Activated CD4-positive, alpha-beta T cell treated with anti-CD3 and anti-CD28 coated beads for 48 hours (primary cell): ENCODE measurements at places on chromosomes 2 and 18.
A peak's percentile ranks its signal among the peaks of the same experiment; 100 is the strongest.

DNA sequence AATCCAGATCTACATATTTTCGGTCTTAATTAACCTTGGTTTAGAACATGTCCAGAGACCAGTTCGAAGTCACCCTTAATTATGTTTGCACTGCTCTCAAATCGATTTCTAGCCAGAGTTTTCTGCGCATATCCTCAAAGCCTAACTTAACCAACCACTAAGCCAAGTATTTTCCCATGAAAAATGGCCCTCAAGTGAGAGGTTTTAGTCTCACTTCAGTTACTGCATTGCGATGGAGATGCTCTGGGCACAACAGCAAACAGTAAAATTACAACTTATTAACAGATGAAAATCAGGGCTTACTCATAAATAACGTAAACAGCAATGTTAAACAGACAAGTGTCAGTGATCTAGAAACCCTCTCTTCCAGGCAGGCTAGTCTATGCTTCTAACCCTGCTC lies 4.5 kb downstream of the RTN4 start:
- no peak for DNase-seq

GRCh38 chr18:54086046-54086802 lies 138.2 kb downstream of the MBD2 start:
- peak; percentile 7 for DNase-seq

DNA sequence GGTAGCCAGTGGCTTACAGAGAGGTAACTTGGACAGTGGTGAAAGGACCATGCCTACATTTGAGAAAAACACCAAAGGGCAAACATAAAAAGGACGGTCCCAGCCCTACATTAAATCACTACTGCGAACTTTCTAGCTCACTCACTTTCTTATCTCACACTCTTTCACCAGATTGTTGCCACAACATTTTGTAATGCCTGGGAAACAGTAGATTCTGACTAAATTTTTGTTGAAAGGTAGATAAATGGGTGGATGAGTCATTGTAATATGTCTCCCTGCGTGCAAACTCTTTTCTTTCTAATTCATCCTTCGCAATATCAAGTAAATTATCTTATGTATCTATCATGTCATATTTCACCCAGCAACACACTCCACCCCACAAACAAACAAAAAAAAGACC lies 192.2 kb downstream of the IRS1 start:
- DNase-seq = no peak

- DNase-seq = no peak
These were observed 208.1 kb downstream of the NCKAP5 start for GRCh38 chr2:133360190-133360589.

- DNase-seq = no peak
These were observed 116.1 kb downstream of the BCL2 start for GRCh38 chr18:63203497-63203896.

GRCh38 chr2:238523158-238524110 lies 96.7 kb downstream of the ASB1 start:
- DNase-seq = no peak

GRCh38 chr2:85681776-85682175 lies 12.4 kb upstream of the GNLY start:
- no peak for DNase-seq

DNA sequence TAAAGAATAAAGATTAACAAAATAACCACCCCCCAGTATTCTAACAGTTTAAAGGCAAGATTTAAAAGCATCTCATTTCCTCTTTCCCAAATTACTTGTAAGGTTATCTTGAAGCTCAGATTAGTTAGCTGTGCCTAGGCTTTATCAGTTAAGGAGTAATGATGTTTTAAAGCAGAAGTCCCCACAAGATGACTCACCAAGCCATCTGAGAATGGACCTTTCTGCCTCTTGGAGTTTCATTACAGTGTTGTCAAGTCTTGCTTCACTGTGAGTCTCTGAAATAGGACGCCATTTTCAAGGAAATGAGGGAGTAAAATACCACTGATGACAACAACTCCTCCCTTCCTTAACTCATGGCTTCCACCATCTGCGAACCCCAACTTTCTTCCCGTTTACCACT lies 35.9 kb downstream of the ZNF385B start:
- DNase-seq = no peak

DNA sequence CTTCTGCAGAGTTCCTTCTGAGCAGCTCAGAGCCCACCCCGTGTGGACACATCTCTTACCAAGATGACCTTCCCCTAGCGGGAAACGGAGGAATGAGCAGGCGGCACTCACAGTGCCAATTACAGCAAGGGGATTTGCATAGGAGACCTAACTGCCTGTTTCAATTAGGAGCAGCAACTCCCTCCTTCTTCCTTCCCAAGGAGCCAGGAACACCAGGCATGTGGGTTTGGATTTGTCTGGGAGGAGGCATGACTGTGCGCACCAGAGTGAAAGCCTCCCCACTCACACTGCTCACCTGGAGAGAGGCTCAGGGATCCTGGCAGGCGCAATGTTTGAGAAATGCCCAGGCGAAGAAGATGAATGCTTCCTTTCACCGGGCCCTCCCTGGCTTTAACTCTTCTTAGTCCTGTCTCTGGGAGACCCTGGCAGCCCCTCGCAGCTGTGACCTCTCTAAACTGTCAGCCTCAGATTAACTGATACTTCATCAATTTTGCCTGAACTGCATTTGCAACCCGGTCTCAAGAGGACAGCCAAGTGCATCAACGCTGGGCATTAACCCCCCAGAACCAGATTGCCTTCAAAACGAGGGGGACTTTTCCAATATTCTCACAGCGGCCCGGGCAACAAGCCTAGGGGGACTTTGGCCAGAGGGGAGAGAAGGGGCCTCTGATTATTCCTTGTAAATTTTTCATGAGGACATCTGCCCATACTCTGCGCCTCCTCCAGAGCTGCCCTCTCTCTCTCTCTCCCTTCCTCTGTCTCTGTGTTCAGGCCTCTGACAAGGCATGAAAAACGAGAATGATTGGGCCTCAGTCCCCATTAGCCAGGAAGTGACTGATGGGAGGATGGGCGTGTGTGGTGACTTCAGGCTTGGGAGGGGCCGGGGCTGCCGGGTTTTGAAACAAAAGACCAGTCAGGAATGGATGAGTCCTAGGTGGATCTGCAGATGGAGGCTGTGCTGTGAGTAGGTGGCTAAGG lies 93.8 kb downstream of the CMPK2 start:
- DNase-seq = no peak

- DNase-seq = peak; percentile 15
These were observed 335.2 kb downstream of the LPIN1 start for GRCh38 chr2:12081481-12082210.

DNA sequence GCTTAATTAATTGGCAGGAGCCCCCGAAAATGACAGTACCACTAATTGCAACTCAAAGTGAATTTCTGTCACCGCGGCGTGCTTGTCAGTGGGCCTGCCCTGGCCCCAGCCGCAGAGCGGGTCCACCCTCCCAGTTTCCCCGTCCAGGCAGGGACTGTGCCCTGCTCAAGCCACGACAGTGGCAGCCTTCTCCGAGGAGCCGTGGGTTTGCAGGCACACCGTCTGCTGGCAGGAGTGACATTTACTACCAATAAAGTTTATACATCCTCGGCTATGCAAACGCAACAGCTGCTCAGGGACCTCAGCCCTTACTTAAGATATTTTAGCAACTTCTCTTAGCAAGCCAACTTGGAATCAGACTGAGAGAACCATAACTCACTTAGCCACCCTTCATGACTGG lies 112.7 kb downstream of the GBX2 start:
- no peak for DNase-seq

GRCh38 chr2:75053484-75054112 lies 95.2 kb downstream of the POLE4 start:
- peak; percentile 10 for DNase-seq

GRCh38 chr18:75350512-75350839 lies 77.0 kb downstream of the SMIM21 start:
- DNase-seq = no peak

- DNase-seq = no peak
These were observed 541.7 kb upstream of the RAB6C start for GRCh38 chr2:129437725-129438124.

DNA sequence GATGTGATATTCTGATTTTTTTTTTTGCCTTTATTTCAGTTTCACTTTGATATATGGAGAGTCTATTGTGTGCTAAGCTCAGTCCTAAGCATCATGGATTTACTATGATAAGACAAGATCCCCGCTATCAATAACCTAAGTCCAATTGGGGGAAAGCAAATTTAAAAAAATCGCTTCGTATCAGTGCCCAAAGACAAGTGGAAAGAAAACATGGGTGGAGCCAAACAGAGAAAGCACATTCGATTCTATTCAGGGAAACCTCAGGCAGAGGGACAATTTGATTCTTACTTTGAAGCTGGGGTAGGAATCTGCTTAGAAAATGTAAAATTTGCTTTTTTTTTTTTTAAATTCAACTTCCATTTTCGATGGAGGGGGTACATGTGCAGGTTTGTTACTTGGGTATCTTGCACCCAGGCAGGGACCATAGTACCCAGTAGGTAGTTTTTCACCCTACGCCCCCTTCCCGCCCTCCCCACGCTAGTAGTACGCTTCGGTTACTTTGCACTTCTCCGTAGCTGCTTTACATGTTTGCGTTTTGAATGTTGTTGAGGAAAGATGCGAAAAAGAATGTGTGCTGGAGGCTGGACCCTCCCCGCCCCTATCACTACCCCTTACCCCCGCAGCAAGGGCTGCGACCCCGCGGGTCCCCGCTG lies 12.4 kb downstream of the KIF5C start:
- DNase-seq = no peak

GRCh38 chr2:81093031-81093430 lies 788.5 kb upstream of the LRRTM1 start:
- no peak for DNase-seq
